Central memory CD4-positive, alpha-beta T cell (primary cell): ENCODE measurements at places on chromosomes 6 and 20.

DNA sequence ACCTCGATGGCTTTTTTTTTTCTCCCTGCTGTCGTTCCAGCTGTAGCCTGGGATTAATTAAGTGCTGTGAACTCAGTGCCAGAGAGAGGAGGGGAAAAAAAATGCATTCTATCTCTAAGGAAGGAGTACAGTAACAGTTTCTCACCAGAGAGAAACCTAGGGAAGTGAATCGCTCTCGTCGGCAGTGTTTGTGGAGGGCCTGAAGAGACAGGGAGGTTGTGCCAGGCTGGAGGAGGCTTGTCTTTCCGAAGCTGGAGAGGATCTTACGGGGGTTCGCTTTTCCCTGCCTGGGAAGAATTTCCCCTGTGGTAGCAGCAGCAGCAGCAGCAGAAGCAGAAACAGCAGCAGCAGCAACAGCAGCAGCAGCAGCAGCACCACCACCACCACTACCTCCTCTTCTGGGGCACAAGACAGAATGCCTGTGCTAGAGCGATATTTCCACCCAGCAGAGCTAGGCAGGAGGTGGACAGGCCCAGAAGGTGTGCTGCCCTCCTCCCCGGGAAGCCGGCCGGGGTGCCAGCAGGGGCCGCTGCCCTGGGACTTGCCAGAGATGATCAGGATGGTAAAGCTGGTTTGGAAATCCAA, 186.5 kb downstream of the PDE7B start:
- no peak for DNase-seq

DNA sequence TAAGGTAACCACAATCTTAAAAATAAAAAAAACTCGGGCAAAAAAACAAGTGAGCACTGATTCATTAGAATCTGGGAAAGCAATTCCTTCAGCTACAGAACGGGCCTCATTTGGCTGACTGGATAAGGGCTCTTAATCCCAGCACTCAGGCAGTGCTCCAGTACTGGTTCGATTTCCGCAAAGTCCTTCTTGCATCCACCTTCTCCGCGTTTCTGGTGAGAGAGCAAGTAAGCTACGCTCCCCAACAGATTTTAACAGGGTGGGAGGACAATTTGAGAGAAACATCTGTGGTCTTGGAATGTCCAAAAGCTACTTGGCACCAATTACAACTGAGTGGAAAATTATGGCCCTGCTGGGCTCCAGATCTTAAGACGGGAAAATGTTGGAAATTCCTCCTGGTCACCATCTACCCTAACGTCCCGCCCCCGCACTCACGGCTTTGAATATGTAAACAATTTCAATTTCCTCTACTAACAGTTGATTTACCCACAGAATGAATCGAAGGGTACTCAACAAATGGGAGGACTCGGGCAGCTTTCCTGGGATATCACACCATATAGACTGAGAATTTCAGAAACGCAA, 18.1 kb upstream of the ZSCAN9 start:
- no peak for DNase-seq

DNA sequence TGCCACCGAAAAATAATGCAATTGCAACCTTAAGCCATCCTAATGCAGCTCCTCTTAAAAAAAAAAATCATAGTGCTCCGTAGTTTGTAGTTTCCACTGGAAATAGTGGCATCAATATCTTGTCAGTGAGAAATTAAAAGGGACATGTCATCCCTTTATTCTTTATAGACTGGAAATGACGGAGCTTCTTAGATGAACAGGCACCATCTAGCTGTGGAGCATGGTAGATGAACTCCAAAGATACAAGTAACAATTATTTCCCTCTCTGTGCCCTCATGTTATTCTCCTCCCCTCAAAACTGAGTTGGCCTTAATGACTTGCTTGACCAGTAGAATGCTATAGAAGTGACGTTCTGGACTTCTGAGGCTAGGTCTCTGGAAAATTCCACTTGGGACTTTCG, 268.1 kb upstream of the SPTLC3 start:
- no peak for DNase-seq

GRCh38 chr6:45929421-45930361, 86.0 kb downstream of the CLIC5 start:
- no peak for DNase-seq

GRCh38 chr6:30821862-30822784, 62.2 kb upstream of the DDR1 start:
- peak; percentile 28 for DNase-seq

DNA sequence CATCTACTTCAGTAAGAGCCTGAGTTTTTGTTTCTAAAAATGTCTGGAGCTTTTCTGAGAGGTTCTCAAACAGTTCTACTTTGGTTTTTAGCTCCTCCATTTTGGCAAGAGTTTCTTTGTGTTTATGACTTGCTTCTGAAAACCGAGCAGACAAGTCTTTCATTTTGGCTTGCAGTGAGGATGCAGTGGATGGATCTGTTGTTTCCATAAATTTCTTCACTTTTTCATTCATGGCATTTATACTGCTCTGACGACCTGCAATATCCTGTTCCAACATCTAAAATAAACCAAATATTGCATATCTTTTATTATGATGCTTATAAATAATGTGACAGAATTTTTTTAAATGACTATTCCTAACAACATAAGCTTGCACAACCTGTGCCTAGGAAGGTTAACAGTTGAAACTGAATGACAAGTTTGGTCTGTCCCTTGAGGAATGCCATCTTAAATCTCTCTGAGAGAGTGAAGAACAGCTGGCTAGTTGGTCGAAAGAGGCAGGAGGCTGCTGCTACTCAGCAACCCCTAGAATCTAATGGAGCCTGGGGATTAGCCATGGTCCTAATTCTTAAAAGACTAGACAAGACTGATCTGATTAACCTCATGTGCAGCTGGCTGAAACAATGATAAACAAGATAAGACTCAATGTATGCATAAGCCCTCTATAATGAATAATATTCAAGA, 69.8 kb downstream of the DST start:
- DNase-seq = no peak

DNA sequence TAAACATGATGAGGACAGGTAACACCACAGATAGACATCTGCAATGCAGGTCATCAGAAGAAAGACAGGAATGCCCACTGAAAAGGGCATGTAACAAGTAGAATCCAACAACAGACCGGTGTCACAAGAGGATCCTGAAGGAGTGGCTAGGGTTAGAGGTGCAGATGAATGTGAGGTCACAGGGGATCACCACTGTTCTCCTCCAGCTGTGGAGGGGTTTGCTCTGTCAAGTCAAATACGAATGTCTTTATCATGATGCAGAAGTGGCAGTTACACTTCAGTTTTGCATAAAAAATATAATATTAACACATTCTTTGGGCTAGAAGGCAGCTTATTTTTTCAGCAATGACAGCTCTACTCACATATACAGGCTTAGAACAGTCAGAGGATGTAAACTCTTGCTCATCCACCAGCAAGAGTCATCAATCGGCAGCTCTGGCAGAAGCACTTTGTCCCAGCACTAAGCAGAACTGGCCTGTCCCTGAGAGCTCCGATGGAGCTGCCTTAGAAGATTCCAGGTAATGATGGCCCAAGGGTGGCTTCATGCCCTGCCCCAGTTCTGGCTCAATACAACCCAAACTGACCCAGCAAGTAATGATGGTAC, 130.4 kb upstream of the TRAF3IP2 start:
- no peak for DNase-seq
